T-cell (primary cell): ENCODE measurements at places on chromosomes 6 and 20.
A peak's percentile ranks its signal among the peaks of the same experiment; 100 is the strongest.

DNA sequence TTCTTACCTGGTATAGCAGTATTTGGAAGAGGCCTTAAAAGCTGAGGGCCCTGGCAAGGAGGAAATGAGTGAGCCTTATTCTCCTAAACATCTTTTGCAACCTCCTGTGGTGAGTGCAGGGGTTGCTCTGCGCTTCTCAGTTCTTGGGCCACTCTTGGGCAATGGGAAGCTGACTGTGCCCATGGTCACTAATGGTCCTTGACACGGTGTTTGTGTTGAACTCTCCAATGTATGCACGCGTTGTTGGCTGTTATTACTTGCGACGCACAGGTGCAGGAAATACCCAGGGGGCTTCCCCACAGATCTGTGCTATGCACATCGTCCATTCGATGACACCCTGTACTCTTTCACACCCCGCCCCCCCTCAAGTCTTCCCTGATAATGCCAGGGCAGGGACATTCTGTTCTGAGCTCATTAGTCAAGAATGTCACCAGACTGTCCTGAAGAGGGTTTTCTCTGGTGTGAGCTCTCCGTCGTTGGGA is 79.7 kb downstream of the EDN1 start:
- no peak for DNase-seq

DNA sequence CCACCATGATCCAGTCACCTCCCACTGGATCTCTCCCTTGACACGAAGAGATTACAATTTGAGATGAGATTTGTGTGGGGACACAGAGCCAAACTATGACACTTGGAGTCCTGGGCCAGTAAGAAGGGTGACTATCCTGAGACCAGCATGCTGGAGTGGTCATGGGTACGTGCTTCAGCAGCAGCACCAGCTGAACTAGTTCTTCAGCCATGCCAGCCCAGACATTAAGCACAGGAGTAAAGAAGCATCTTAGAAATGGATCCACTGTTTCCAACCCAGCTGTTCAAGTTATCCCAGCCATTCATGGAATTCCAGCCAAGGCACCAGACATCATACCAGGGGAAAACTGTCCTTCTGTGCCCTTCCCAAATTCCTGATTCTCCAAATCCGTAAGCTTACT is 370.0 kb downstream of the MAFB start:
- DNase-seq, result no peak

- DNase-seq, result no peak
Observed at GRCh38 chr6:147869869-147870268, 361.4 kb downstream of the SAMD5 start.

GRCh38 chr6:170444056-170444591 is 109.0 kb downstream of the PSMB1 start:
- peak; percentile 28 for DNase-seq

DNA sequence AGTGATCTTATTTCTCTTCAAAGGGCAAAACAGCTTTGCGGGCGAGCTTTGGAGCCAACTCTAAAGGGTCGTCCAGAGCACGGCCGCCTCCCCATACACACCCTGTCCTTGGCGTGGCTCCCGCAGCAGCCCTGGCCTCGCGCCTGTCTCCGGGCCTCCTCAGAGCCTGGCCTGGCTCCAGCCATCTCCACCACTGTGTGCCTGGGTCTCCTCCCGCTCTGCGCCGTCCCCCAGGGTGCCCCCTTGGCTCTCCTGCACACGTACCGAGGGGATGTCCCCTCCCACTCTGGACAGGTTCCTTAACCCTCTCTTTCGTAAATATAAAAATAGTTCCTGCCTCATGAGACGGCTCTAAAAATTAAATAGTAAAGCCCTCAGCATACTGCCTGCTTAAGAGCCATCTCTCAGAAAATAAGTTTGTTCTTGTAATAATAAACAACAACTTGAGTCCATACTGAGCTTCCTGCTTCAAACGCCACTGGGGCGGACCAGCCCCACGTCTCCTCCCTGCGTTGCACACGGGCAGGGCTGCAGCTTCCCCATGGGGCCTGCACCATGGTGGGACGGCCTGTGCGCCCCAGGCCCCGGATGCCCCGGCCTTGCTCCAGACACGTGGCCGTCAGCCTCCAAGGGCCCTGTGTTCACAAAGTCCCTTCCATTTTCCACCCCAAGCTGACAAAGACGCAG is 226.2 kb downstream of the TTLL2 start:
- no peak for DNase-seq

DNA sequence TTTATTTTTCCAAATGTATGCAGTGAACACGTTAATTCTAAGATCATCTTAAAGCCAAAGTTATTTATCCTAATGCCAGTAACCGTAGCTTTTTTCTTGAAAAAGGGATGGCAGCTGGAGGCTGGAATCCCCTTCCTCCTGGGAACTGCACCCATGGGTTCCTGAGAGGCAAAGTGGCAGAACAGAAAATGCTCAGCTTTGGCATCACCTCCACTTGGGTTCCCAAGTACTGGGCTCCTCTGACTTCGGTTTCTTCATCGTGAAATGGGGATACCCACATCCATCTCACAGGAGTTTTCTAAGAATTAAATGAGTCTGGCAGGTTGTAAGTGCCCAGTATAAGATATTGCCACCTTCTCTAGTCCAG is 6.2 kb upstream of the DDX43 start:
- no peak for DNase-seq
